Thoracic aorta (tissue), 2 donors: ENCODE measurements at places on chromosomes 7 and 10. TPM values are rescaled to one million over a fixed set of nuclear protein-coding genes. Genes with fewer than 3 reads are reported as not detected.
A peak's percentile ranks its signal among the peaks of the same experiment; 100 is the strongest.

DNA sequence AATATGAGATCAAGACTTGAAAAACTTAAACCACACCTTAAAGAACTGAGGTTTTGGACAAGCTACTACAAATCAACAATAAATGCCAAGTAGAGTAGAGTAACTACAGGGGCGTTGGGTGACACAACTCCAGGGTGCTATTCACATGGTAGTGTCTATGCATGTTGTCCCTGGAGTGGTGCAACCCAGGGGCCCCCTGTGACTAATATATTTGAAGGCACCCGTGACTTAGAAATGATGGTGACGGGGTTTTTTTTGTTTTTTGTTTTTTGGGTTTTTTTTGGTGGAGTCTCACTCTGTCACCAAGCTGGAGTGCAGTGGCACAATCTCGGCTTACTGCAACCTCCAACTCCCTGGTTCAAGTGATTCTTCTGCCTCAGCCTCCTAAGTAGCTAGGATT, 106.9 kb downstream of the FAM107B start:
- H3K27ac ChIP-seq = no peak overlapping the region
- H3K27me3 ChIP-seq = no peaks in the 10 kb centered on the region
- H3K4me3 ChIP-seq = no peak overlapping the region
- no peaks in the 10 kb centered on the region for H3K36me3 ChIP-seq
- DNase-seq = no peak
- no peaks in the 10 kb centered on the region for H3K4me1 ChIP-seq

- DNase-seq = no peak
- H3K27ac ChIP-seq = no peak overlapping the region
- H3K4me1 ChIP-seq = no peaks in the 10 kb centered on the region
Measured at GRCh38 chr7:122132341-122132740, 11.7 kb downstream of the AASS start.

- H3K27me3 ChIP-seq = no peaks in the 10 kb centered on the region
- H3K27ac ChIP-seq = no peak overlapping the region
- no peak for DNase-seq
Measured at GRCh38 chr10:348456-348855, 213.2 kb downstream of the ZMYND11 start.

- no peaks in the 10 kb centered on the region for H3K36me3 ChIP-seq
- no peak overlapping the region for H3K4me3 ChIP-seq
- DNase-seq = no peak
- H3K27ac ChIP-seq = no peak overlapping the region
- no peaks in the 10 kb centered on the region for H3K4me1 ChIP-seq
Measured at GRCh38 chr7:159126311-159127260, 18.1 kb downstream of the VIPR2 start.

The LIPF gene
- not detected for total RNA-seq

The SPDYE9 gene
- not detected for total RNA-seq

The NKX6-2 gene
- not detected for total RNA-seq

- no peaks in the 10 kb centered on the region for H3K27me3 ChIP-seq
- no peak for DNase-seq
- H3K27ac ChIP-seq = no peak overlapping the region
- H3K4me1 ChIP-seq = peaks cover 11% of the 10 kb centered on the region
Measured at GRCh38 chr10:27147701-27148100, 6.5 kb downstream of the YME1L1 start.

DNA sequence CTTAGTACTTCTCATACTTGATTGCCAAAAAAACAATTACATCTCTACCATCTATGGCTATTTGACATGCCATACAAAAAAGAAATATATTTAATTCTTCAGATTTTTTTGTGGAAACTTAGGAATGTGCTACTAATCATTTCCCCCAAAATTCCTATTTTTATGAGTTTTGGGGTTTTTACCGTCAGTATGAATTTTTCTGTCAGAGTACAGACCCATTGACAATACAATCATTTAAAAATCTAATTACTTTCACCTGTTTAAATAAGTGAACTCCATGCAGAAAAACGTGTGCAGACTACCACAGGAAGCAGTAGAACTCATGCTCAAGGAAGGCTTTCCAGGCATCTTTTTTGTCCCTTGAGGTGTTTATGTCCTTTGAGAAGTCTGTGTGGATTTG, 48.8 kb upstream of the FOXP2 start:
- H3K4me3 ChIP-seq = no peak overlapping the region
- H3K4me1 ChIP-seq = no peaks in the 10 kb centered on the region
- no peaks in the 10 kb centered on the region for H3K36me3 ChIP-seq
- no peak for DNase-seq
- no peaks in the 10 kb centered on the region for H3K27me3 ChIP-seq
- H3K27ac ChIP-seq = no peak overlapping the region

The OR13A1 gene
- 0.85 TPM for total RNA-seq

- H3K27ac ChIP-seq = peak overlapping the region; percentile 77
- peak overlapping the region; percentile 32 for H3K4me3 ChIP-seq
- peaks cover 3% of the 10 kb centered on the region for H3K4me1 ChIP-seq
- H3K27me3 ChIP-seq = no peaks in the 10 kb centered on the region
Measured at GRCh38 chr10:103814105-103814504, 41.3 kb downstream of the SH3PXD2A start.

The CPA2 gene
- not detected for total RNA-seq

DNA sequence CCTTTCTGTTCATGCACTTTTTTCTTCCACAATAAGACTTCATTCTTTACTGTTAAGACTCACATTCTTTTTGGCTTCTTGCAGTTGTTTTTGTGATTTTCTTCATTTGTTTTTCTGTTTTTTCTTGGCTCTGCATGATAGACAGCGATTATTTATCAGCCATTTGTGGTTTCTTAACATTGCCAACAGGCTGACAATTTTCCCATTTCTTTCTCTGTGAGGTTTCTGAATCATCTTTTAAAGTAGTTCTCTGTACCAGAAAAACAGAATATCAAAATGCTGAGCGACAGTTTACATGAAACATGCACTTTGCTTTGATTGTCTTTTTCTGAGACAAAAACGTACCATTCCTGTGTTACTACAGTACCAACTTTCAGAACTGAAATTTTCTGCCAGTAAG, 334.2 kb upstream of the MAGI2 start:
- H3K27me3 ChIP-seq = no peaks in the 10 kb centered on the region
- H3K36me3 ChIP-seq = no peaks in the 10 kb centered on the region
- H3K4me3 ChIP-seq = no peak overlapping the region
- no peak for DNase-seq

The TMEM184A gene
- 1.5 TPM for total RNA-seq

The PAX2 gene
- not detected for total RNA-seq

DNA sequence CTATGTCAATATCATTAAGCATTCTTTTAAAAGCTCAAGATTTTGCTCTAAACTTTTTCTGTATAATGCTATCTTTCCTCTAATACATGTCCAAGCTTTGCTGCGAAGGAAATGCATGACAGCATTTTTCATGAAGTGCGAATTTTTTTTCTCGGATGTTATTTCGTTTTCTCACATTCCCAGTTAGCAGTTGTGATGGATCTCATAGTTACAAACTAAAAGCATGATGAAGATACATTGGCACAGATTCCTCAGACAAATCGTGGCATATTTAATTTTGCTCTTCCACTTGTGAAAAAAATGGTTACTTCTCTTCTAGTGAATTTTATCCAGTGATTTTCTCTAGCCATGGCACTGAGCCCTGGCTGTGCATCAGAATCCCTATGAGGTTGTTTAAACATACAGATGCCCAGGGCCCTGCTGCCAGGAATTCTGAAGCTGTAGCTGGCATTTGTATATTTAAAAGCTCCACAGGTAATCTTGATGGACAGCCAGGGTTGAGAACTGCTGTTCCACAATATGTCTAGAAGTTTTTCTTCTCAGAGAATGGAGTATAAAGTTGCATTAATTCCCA, 299.8 kb upstream of the NEBL start:
- no peaks in the 10 kb centered on the region for H3K4me1 ChIP-seq
- DNase-seq = no peak
- no peaks in the 10 kb centered on the region for H3K36me3 ChIP-seq
- H3K27ac ChIP-seq = no peak overlapping the region

- no peak for DNase-seq
- no peak overlapping the region for H3K4me3 ChIP-seq
- peaks cover 14% of the 10 kb centered on the region for H3K4me1 ChIP-seq
Measured at GRCh38 chr10:14822879-14823755, 14.7 kb downstream of the CDNF start.

DNA sequence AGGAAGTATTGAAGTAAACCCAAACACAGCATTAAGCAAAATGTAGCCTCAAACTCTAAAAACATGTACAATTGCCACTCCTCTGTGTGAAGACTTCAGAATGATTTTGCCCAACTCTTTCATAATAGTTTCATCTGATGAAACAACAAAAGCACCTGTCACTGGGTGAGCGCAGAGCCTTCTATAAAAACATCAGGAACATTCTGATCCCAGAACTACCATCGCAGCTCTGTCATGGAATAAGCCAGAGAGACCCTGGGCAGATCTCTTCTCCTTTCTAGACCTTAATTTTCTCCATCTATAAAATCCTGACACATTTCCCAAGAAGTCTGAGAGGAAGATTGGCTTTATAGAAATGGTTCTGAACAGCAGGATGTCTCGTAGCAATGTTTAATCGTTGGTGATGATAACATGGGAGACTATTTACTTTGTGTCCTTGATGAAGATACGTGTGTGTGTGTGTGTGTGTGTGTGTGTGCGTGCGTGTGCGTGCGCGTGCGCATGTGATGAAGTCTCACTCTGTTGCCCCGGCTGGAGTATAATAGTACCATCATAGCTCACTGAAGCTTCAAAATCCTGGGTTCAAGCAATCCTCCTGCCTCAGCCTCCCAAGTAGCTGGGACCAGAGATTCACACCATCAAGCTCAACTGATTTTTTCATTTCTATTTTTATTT, 198.0 kb downstream of the KIAA1217 start:
- H3K4me3 ChIP-seq = no peak overlapping the region
- no peaks in the 10 kb centered on the region for H3K36me3 ChIP-seq
- no peaks in the 10 kb centered on the region for H3K4me1 ChIP-seq
- no peak for DNase-seq

GRCh38 chr7:78169992-78170391, 371.4 kb downstream of the PHTF2 start:
- H3K4me1 ChIP-seq = peaks cover 55% of the 10 kb centered on the region
- H3K27me3 ChIP-seq = no peaks in the 10 kb centered on the region
- no peaks in the 10 kb centered on the region for H3K36me3 ChIP-seq
- H3K4me3 ChIP-seq = no peak overlapping the region
- no peak overlapping the region for H3K27ac ChIP-seq

The SYPL1 gene
- 47.1 TPM for total RNA-seq

DNA sequence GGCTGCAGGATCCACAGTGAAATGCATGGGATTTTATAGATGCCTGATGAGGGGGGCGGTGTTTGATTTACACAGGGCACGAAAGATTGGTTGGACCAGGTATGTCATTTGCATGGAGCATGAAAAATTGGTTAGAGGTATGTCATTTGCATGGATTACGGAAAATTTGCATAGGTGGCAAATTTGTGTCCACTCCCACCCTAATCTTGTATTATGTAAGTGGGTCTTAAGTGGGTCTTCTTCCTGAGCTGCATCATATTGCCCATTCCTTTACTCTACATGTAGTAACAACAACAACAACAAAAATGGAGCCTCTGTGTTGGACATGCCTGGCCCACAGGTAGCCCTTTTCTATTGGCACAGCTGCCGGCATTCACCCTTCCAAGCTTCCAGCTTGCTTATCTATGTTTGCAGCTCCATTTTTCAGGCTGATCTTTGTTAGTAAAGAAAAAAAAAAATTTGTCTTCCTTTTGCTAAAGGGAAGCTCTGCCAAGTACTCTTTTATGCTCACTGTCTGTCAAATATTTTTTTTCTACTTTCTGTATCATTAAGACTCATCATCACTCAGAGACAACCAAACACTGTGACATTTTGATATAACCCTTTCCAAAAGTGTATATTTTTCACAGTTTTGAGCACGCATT, 10.3 kb upstream of the ZNF273 start:
- H3K4me3 ChIP-seq = no peak overlapping the region
- H3K4me1 ChIP-seq = peaks cover 39% of the 10 kb centered on the region
- DNase-seq = no peak
- no peaks in the 10 kb centered on the region for H3K36me3 ChIP-seq

The UPK3BL2 gene
- total RNA-seq = 10.8 TPM

- DNase-seq = no peak
- peaks cover 6% of the 10 kb centered on the region for H3K4me1 ChIP-seq
Measured at GRCh38 chr7:90455163-90456030, 14.0 kb upstream of the PTTG1IP2 start.

The ANKRD30A gene
- not detected for total RNA-seq

- peaks cover 5% of the 10 kb centered on the region for H3K4me1 ChIP-seq
- no peak for DNase-seq
- no peak overlapping the region for H3K27ac ChIP-seq
- no peak overlapping the region for H3K4me3 ChIP-seq
- no peaks in the 10 kb centered on the region for H3K36me3 ChIP-seq
- no peaks in the 10 kb centered on the region for H3K27me3 ChIP-seq
Measured at GRCh38 chr7:17134786-17135185, 163.7 kb upstream of the AHR start.

DNA sequence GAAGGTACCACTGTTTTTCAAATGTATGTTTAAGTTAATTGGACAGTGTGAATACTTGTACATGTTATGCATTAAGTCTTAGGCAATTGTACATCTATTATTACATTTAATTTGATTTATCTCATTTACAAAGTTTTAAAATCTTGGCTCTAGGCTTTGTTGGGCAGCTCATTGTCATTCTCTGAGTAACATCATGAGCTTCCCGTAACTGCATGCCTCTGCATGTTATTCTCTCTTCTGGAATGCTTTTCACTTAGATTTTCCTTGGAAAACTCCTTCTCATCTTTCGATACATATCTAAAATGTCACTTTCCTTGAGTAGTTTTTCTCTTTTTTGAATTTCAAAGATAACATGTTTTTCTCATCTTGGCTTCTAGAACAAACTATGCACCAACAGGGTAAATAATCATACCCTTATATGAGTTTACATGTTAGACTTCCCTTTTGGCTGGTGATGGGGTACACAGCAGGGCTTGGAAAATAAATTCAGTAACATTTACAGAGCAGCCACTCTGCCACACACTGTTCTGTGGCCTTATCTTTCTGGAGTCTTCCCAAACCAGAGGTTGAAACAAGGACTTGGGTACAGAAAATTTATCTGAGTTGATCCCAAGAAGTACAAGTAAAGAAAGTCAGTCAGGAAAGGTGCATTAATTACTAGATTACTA, 42.2 kb upstream of the A1CF start:
- no peak for DNase-seq
- H3K27ac ChIP-seq = no peak overlapping the region
- no peak overlapping the region for H3K4me3 ChIP-seq
- H3K27me3 ChIP-seq = no peaks in the 10 kb centered on the region
- no peaks in the 10 kb centered on the region for H3K4me1 ChIP-seq
- H3K36me3 ChIP-seq = no peaks in the 10 kb centered on the region

DNA sequence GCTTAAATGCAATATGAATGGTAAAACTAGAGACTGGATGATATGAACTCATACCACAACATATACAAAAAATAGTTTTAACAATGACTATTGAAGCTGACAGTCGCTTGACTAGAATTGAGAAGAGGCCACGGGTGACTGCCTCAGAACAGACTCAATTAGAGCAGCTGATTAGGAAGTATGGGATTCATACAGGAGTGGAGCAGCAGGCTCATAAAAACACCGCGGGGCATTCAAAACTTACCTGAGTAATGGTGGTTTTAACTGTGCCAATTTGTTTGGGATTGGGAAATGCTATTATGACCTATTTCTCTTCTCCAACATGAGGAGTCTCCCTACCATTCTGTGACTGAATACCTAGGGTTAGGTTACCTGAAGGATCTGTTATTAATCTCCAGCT, 2.1 kb downstream of the CADPS2 start:
- peak overlapping the region; percentile 91 for H3K27ac ChIP-seq
- no peaks in the 10 kb centered on the region for H3K27me3 ChIP-seq
- H3K36me3 ChIP-seq = no peaks in the 10 kb centered on the region
